NCI-H1092 (cell line): ENCODE measurements at places on chromosomes 6 and 20.

- DNase-seq: no peak
Observed at GRCh38 chr6:8054276-8054675, 9.9 kb downstream of the BLOC1S5 start.

DNA sequence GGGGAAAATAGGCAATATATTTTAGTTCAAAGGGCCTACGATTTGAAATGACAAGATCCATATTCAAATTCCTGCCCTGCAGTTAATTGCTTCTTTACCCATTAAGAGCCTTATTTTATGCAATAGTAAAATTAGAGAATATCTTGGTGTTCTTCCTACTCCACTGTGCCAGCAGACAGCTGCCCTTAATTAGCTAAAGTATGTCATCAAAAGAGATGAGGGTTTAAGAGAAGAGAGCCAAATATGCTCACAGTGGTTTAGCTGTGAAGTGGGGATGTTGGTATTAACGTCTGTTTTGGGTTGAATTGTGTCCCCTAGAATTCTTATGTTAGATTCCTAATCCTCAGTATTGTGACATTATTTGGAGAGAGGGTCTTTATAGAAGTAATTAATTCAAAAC, 148.1 kb downstream of the MOXD1 start:
- no peak for DNase-seq

DNA sequence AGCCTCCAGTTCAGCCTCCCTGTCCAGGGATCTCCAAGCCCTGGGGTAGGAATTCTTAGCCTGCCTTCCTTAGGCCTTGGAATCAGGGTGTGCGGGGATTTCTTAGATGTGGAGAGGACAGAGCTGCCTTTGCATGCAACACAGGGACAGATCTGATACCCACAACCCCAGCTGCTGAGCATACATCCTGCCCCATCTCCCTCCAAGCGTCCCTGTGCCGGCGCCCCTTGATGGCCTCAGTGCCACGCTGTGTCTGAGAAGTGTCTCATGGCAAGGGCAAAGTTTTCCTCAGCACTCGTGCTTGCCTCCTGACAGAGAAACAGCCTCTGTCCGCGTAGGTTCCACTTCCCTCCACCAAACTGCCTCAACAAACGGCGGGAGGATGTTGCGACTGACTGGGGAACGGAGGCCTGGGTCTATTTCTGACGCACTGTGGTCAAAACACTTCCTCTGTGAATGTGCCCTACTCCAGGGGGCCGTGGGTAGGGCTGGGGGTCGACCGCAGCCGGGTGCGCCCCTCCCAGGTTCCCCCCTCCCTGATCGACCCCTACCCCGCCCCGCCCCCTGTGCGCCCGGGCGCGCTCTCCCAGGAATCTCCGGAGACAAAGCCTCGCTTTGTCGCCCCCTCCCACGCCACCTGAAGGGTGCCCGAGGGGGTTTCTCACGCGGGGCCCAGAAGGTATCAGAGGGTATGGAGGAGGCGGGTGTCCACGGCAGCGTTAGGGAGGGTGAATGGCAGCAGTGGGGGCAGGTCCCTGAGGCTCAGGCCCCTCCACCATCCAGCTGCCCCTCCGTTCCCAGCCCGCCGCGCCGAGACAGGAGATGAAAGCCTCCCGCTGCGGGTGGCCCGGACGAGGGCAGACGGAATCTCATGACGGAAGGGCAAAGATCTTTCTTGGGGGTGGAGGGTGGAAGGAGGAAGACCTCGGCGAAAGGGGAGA, 806 bp downstream of the MICAL1 start:
- DNase-seq: no peak

DNA sequence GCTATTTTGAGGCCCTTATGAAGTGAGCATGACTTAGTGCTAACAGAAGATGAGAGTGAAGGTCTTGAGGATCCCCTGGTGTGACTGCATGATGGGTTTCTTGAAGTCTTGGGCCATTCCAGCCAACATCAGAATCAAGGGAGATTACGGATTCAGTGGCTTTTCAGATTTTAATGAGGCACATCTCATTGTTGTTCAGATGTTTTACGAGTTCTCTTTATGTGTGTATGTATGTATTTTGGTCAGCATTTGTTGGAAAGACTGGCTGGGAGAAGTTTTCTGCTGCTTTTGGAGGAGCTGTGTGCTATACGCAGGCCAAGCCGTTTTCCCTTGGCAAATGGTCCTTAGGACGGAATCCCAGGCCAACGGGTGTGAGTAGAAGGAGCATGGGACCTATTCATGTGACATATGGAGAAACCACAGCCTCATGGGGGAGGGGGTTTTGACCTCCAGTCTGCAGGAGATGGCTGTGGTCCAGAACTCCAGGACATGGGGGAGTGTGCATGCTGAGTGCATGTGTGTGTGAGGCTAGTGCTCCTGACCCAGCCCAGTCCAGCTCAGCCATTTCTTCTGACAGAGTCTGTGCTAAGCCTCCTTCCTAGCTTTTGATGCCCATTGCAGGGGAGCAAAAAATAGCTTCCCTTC, 35.3 kb downstream of the CHMP4B start:
- no peak for DNase-seq

GRCh38 chr6:219641-220198, 72.6 kb upstream of the DUSP22 start:
- no peak for DNase-seq

DNA sequence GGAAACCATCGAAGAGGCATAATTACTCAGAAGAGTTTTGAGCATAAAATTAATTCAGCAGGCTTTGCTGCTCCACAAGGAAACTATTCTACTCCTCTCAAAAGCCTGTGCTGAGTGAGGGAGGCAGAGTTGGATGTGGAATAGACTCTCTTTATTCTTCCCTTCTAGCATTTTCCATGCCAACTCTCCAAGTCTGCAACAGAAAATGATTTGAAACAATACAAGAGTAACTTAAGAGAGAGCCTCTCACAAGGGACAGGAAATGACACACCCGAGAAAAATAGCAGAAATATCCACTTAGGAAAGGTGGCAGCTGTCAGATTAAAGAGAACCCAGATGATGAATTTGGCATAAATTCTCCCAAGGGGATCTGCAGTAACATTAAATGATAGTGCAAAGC, 26.3 kb upstream of the LAMP5 start:
- DNase-seq: no peak

DNA sequence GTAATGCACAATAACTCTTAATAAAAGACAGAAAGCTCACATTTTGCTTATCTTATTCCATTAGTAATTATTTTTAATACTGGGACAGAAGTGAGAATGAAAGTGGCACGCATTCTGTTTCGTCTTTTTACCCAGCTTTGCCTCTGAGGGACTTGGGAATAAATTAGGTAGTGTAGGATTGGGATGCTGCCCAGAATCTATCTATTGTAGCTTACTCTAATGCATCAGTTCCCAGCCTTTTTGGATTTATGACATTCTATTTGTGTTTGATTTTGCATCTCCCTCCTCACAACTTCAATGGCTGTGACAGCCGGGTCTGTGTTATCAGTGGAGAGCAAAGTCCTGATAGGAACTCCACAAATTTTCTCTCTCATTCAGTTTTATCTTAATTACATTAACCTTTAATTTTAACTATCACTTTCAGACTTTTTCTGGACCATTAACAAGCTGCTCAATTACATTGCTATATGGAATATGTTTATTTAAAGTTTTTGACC, 62.9 kb upstream of the TULP4 start:
- no peak for DNase-seq

DNA sequence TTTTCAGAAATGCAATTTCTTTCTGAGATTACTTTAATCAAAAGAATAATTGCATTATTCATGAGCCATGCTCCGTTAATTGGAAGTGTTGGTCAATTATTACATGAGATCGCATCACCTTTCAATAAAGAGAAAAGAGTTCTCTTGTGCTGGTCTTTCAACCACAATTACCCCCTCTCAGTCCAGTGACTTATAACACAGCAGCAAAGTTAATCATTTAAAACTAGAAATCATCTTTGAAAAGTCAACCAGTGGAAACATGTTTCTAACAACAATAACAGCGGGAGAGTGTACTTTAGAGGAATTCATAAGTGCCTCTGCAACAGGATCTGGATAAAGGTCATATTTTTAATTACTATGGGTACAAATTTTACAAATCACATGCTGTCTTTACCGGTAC, 384.4 kb upstream of the AGPAT4 start:
- DNase-seq: no peak

DNA sequence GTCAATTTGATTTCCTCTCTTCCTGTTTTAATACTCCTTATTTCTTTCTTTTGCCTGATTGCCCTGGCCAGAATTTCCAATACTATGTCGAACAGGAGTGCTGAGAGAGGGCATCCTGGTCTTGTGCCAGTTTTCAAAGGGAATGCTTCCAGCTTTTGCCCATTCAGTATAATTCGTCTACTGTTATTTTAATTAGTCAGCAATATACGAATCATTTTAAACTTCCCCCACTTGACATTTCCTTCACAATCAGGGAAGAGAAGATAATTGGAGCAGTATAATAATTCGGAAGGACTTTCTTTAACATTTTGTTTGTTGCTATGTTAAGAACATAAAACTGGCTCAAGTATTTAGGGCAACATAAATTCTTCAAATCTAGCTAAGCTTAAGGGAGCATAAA, 860.3 kb upstream of the SLC35B3 start:
- no peak for DNase-seq

- no peak for DNase-seq
Observed at GRCh38 chr20:18794428-18794787, 19.2 kb upstream of the SCP2D1 start.

DNA sequence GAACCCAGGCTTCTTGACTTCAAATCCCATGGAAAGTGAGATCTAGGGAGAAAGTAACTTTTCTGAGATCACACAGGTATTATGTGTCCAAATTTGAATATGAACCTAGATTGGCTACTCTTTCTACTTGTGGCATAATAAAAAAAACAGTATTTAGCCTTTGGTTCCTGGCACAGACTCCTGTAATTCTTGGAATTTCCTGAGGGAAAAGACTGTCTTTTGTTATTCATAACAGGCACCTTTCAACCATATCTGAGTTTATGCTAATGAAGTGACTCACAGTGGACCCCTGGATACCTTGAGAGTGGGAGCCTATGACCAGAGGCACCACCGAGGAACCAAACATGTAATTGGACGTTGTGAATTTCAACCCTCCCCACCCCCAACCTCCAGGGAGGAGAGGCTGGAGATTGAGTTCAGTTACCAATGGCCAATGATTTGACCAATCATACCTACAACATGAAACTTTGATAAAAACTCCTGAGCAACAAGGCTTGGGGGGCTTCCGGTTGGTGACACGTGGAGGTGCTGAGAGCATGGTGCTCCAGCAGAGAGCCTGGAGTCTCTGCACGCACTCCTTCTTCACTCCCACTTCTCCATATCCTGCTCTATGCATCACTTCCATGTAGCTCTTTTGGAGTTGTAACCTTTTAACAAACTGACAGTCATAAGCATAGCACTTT, 48.8 kb downstream of the LAMA4 start:
- no peak for DNase-seq

DNA sequence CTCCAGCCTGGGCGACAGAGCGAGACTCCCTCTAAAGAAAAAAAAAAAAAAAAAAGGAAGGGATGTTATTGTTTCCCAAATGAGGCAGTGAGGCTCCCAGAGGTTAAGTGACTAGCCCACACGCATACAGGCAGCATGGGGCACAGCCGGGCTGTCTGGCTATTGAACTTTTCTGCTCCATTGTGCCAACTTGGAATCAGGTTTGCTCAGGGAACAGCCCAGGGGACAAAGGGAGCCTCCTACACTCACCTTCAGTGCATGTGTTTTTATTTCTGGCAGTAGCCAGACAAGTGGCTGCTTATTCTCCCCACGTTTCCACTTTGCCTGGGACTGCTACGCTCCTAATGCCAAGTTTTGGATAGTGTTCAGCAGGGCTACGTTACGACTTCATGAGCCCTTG, 10.7 kb downstream of the ETV7 start:
- DNase-seq: no peak

DNA sequence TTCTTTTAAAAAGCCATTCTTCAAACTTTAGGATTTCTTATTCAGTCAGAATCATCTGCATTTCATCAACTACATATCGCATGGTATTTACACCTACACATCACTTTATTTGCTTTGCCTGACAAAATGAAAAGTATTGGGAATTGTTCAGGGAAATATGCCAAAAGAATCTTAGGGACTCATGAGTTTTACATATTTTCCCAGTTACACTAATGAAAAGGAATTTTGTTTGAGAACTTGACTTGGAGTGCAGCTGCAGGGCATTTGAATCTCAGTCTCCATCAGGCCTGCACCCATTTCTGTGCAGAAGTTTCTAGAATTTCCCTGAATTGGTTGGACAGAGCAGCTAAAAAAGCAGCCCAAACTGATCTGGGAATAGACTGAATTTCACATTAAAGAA, 65.3 kb downstream of the MTHFD1L start:
- DNase-seq: no peak

DNA sequence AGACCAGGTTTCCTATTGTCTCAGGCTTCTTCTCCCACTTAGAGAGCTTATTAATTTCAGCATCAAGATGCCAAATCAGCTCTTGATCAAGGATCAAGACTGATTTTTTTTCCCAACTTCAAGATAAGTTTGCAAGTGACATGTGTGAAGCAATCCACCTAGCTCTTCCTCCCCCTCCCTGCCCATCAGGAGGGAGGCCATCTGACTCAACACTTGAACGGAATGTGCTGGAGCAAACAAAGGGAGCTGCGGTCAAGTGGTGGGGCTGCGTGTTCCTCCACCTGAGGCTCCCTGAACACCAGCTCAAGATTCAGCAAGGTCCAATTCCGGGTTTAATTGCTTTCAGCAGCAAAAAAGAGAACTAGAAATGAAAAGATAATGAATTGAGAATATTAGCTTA, 38.7 kb downstream of the TTI1 start:
- DNase-seq: no peak

DNA sequence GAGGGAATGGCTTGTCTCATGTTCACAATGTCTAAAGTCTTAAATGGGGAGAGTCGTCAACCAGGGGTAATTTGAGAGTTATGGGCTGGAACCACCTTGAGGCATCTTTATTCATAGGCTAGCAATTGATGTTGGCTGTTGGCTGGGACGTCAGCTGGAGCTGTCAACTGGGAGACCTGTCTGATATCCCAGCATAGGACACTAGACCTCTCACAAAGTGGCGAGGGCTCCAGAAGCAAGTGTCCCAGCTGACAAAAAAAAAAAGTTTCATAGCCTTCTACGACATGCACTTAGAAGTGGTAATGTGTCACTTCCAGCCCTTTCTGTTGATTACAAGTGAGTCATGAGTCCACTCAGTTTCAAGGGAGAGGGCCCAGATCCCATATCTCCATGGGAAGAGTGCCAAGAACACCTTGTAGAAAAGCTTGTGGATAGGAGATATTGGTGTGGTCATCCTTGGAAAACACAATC, 278.0 kb downstream of the ESR1 start:
- DNase-seq: no peak

GRCh38 chr6:42963855-42964605, 3.5 kb downstream of the GNMT start:
- no peak for DNase-seq

GRCh38 chr20:57500235-57500634, 24.7 kb downstream of the CTCFL start:
- no peak for DNase-seq
